ENCODE measurements at places on chromosomes 7 and 10.
A peak's percentile ranks its signal among the peaks of the same experiment; 100 is the strongest.

DNA sequence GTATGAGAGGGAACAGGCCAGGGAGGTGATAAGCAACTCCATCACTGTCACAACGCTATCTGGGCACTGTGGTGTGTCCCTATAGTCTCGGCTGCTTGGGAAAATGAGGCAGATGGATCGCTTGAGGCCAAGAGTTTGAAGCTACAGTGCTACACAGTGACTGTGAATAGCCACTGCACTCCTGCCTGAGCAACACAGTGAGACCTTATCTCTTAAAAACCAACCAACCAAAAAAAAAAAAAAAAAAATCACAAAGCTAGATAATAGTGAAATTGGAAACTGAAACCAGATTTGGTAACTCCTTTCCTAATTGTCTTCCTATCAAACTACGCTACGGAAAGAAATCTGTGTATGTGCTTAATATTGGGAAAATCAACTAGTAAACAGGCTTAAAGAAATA lies 14.1 kb downstream of the MICU1 start:
- no peak for DNase-seq

- peak; percentile 95 for DNase-seq
Measured at GRCh38 chr7:28405662-28406061, 6.7 kb upstream of the CREB5 start.

- no peak for DNase-seq
Measured at GRCh38 chr10:46000538-46000937, 28.2 kb downstream of the TIMM23 start.

GRCh38 chr7:102317231-102318059 lies 30.8 kb downstream of the SH2B2 start:
- no peak for DNase-seq

DNA sequence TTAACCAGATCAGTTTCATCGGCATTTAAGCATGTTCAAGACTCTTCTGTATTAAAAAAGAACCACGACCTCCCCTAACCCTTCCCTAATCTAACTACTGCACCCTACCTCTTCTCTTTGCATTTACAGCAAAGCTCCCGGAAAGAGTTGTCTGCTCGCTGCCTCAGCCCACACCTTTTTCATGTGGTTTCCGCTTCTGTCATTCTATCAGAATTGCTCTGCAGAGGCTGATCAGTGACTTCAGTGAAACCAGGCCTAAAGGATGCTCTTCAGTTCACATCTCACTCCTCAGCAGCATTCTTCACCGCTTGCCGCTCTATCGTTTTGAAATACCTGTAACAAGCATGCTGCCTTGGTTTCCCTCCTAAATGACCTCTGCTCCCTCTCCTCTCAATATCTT lies 160.9 kb downstream of the SDK1 start:
- DNase-seq = no peak

GRCh38 chr10:17196573-17196972 lies 4.9 kb downstream of the TRDMT1 start:
- no peak for DNase-seq

GRCh38 chr7:101782476-101782875 lies 35.0 kb upstream of the CUX1 start:
- no peak for DNase-seq

GRCh38 chr7:44313621-44314031 lies 11.8 kb downstream of the CAMK2B start:
- no peak for DNase-seq

DNA sequence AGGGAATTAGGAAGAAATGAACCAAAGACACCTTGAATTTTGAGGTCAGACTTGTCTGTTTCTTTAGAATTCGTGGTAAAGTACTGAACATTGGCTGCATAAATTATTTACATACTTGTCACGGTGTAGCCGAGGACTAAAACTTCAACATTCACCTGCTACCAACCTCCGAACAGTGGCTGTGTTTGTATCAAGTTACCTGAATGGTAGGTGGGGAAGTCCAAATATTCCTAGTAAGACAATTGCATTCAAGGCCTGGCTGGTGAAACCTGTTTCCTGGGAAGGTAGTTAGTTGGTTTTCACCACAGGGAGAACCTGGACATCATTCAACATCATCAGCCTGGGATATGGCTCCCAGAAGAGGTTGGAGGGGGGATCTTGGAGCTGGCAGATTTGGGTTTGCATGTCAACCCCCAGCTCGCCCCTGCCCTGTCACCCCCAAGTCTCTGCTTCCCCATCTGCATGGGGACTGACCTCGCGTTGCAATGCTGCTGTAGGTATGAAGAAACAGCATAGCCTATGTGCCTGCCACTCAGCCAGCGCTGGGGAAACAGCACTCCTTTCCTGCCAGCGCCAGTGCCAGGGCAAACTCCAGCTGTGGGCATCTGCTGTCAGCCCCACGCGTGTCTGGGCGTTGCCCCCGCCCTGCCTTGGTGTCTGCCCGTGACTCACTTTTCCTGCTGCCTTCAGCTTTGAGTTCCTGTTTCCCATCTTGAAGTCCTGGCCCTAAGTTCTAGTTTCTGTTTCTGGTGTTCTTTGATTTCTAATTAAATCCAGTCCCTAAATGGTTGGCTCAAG lies 12.7 kb upstream of the LARP4B start:
- peak; percentile 58 for DNase-seq

DNA sequence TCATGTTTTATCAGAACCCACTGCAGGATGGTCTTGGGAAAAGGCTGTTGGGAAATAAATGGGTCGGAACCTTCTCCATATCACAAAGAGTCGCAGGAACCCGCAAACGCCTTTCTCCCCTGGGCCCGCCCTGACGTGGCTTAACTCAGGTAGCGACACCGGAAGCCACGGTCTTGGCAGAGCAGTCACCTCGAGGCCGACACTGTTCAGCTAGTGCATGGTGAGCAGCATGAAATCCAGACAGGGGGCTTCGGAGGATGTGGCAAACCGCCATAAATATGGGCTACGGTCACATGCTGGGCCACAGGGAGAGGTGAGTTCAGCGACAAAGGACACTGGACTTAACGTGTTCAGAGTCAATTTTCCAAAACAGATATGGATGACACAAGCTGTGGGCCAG lies 421.9 kb downstream of the PTPRN2 start:
- no peak for DNase-seq

- DNase-seq = peak; percentile 59
Measured at GRCh38 chr7:88226886-88227516, 7.2 kb upstream of the SRI start.

DNA sequence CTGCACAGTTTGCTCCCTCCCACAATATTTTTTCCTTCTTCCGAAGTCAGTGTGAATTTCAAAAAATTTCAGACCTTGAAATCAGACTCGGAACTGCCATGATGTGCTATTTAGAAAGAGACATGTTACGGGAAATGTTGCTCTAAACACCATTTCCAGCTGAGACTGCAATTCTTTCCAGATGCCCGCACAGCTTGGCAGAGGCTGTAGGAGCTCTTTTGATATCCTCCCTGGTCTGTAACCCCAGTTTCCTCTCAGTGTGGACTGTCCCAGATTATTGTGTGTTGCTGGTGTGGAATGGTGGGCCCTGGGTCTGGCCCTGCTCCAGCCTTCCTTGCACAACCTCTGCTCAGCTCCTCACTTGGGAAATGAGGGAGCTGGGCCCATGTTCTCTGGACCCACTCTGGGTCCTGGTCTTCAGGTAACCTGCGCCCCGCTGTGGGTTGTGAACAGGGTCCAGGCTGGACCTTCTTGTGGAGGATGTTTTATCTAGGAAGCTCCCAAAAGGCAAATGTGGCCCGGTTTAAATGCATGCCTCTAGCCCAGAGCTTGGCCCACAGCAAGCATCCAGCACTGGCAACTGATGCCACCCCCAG lies 172.8 kb upstream of the CXCL12 start:
- no peak for DNase-seq

- no peak for DNase-seq
Measured at GRCh38 chr7:104652434-104652833, 324.0 kb downstream of the LHFPL3 start.

GRCh38 chr10:69752479-69752878 lies 49.2 kb upstream of the COL13A1 start:
- DNase-seq = no peak

DNA sequence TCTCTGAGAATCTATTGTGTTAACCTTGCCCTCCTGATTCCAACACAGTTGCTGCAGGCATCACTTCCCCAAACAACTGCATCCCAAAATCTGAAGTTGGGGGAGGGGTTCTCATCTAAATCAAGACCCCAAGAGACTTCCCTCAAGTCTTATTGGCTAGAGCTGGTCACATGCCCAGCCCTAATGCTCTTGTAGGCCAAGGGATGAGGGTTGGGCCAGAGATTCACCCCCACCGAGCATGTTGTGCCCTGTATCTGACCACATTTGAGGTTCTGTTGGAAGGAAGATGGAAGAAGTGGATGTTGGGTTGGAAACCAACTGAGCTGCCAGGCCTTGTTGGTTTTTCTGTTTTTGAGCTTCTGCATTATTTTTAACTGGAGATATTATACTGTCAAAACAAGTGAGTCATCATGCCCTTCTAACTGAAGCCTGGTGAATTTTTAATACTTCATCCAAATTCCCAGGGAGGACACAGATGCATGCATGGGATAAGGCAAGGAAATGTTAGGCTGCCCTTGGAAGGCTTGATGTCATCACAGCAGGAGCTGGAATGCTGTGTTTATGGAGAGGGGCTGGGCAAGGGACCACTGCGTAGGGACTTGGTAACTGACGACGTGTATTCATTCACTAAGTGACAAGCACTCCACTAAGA lies 68.6 kb upstream of the CACUL1 start:
- no peak for DNase-seq

DNA sequence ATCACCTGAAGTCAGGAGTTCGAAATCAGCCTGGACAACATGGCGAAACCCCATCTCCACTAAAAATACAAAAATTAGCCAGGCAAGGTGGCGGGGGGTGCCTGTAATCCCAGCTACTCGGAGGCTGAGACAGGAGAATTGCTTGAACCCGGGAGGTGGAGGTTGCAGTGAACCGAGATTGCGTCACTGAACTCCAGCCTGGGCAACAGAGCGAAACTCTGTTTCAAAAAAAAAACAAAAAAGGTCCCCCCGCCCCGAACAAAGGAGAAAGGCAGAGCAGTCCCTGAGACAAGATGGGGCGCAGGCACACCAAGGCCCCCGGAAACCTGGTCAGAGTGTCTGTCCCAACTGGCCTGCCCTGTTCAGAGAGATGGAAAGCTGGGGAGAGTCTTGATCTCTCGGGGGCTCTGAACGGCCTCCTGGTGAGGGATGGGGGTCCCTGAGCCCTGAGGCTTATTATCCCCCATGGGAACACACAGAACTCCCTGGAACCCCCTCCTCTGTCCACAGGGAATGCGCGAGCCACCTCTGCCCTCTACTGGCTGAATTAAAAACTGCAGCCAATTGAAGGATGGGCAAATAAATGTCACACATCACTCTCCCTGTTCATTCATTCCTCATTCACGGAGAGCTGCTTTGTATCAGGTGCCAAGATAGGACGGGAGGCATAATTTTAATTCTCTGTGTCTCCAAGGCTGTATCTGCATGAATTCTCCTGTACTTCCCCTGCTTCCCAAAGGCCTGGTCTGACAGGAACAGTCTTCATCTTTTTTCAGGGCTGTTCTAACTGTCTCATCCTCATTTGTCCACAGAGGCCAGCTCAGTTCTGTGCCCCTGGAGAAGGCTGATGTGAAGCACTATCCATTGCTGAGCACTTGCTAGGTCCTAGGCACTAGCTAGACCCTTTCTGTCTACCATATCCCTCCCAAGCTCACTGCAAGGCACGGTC lies 28.9 kb downstream of the MAT1A start:
- DNase-seq = peak; percentile 33

- DNase-seq = peak; percentile 10
Measured at GRCh38 chr7:121341933-121342332, 13.1 kb downstream of the WNT16 start.

DNA sequence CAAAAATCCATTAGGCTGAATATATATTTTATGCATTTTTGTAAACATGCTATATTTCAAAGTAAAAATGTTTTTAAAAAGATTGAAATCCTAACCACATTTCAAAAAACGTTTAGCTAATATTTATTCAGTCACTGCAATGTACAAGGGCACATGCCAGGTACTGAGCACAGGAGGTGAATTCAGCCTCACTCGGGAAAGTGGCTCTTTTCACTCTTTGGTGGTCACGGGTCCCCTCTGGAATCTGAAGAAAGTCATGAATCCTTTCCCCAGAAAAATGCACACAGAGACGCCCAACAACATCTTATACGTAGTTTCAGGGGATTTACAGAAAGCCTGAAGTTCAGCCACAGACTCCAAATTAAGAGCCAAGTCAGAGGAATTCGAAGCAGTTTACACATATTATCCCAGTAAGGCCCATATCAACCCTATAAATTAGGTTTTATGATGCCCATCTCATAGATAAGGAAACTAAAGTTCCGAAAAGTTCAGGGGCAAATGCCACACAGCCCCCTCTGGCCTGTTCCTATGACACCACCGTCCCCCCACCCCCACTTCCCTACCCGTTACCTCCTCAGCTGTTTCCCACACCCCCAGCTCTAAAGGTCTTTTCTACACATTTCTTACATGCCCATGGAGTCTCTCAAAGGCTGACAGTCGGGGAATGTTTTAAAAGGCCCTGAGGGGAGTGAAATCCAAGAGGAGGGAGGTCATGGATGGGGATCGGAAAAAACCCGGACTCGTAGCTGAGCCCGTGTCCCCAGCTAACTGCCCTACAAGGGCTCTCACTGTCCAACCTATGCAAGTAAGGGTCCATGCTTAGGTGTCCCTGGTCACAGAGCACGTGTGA lies 9.6 kb upstream of the SVOPL start:
- no peak for DNase-seq

DNA sequence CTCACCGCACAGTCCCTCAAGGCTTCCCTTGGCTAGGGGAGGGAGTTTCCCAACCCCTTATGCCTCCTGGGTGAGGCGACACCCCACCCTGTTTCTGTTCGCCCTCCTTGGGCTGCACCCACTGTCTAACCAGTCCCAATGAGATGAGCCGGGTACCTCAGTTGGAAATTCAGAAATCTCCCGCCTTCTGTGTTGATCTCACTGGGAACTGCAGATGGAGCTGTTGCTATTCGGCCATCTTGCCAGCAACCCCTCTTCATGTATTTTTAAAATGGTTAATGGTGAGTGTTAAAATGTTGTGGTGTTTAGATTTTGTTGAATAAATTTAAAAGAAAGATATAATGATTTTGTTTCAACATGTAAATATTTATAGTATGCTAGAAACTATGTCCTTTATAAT lies 22.0 kb downstream of the UMAD1 start:
- no peak for DNase-seq

GRCh38 chr7:15906436-15906835 lies 220.0 kb upstream of the MEOX2 start:
- DNase-seq = no peak

DNA sequence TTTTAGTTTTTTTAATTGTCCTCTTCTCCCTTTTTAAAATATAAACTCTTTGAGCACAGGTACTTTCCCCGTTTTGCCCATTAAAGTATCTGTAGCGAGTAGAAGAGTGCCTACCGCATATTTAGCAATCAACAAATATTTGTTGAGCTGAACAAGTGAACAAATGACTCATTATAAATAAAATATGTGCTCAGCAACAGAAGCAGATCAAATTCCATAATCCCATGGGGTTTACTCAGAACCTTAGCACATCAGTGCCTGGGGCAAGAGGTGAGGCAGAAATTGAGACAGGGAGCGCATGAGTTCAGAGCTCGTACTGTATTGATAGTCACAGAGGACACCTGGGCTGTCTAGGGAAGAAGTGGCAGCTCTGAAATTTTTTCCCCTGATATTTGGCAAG lies 161.0 kb downstream of the SEM1 start:
- no peak for DNase-seq

Data from fibroblast of skin of back (primary cell).